ENCODE measurements at places on chromosomes 7 and 10. TPM values are rescaled to one million over a fixed set of nuclear protein-coding genes. Genes with fewer than 3 reads are reported as not detected.
A peak's percentile ranks its signal among the peaks of the same experiment; 100 is the strongest.

DNA sequence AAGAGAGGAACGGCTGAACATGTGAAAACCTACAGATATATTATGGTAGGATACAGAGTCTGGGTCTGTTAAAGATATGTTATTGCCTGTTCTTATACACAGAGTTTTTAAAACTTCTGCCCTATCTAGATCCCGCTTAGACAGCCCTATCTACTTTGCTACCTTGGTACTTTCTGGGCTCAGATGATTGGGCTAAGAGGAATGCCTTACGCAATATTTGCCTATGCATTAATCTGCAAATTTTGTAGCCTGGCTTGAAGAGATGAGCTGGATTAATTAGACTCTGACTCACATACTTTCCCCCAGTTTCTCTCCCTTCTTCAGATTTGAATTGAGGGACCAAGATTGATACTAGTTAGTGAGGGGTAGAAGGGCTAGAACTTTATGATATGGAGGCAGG, 33.6 kb upstream of the A1CF start:
- no peaks in the 10 kb centered on the region for H3K4me1 ChIP-seq
- H3K36me3 ChIP-seq: no peaks in the 10 kb centered on the region
- no peak overlapping the region for H3K4me3 ChIP-seq
- no peak for DNase-seq

Gene ACHE
- 8.8 TPM for total RNA-seq

GRCh38 chr10:50385624-50386023, 134.3 kb upstream of the ASAH2 start:
- peaks cover 42% of the 10 kb centered on the region for H3K4me1 ChIP-seq
- no peaks in the 10 kb centered on the region for H3K27me3 ChIP-seq
- H3K36me3 ChIP-seq: peaks cover 32% of the 10 kb centered on the region
- H3K4me3 ChIP-seq: no peak overlapping the region

GRCh38 chr7:66330961-66331360, 125.8 kb downstream of the TPST1 start:
- no peak overlapping the region for H3K4me3 ChIP-seq
- H3K4me1 ChIP-seq: no peaks in the 10 kb centered on the region
- H3K27ac ChIP-seq: no peak overlapping the region
- H3K27me3 ChIP-seq: peaks cover 12% of the 10 kb centered on the region
- no peak for DNase-seq
- no peaks in the 10 kb centered on the region for H3K36me3 ChIP-seq

DNA sequence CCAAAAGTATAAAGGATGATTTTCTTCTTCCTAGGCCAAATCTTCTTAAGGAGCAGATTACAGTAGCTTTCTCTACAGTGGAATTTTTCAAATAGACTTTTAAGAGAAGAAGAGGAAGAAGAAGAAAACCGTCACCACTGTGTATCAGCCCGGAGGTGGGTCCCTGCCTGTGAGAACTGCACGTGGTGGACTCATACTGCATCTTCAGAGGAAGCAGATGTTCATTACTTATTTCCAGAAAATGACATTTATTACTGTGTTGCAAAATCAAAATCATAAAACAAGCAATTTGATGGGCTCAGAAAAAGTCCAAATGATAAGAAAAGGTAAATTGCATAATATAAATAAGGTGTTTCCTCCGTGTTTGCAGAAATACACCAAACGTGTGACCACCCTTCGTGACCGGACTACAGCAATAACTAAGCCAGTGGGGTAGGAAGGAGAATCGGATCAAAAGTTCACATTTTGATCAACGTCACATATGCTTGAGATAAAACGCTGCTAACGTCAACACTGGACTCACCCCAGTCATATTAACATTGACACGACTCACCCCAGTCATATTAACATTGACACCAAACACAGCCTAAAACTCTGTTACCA, 179.2 kb downstream of the PTPRN2 start:
- H3K27ac ChIP-seq: no peak overlapping the region
- H3K4me3 ChIP-seq: no peak overlapping the region
- H3K4me1 ChIP-seq: no peaks in the 10 kb centered on the region
- H3K27me3 ChIP-seq: peaks cover 62% of the 10 kb centered on the region
- H3K36me3 ChIP-seq: no peaks in the 10 kb centered on the region

Gene CYP3A7
- total RNA-seq: not detected

DNA sequence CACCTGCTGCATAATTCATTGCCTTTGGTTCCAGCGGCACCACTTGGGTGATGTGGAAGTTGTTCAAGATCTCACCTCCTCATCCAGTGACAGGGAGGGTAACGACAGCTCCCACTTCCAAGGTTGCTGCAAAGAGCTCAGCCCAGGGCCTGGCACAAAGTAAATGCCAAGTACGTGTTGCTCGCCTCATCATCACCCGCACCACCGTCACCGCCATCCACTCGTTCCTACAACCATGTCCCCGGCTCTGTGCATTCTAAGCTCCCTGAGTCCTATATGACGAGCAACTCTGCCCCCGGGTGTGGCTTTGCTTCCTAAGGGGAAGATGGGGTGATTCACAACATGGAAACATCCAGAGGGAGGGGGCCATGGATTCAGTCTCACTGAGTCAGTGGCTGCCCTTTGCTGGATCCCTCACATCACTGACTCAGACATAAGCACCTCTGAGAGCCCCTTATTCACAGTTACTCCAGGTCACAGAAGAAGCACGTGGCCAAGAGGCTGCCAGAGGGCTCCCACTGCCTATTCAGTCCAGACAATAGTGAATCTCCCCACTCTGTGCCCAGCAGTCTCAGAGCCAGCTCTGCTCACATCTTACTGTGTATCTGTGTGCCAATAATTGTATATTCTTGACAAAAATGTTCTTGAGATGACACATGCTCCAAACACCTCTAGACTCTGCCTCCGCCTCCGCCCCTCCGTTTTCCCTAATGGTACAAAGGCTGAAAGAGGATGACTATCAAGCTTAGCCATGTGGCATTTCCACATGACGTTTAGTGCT, 159.1 kb downstream of the GFRA1 start:
- no peak overlapping the region for H3K4me3 ChIP-seq
- H3K4me1 ChIP-seq: no peaks in the 10 kb centered on the region
- H3K27me3 ChIP-seq: no peaks in the 10 kb centered on the region
- no peak overlapping the region for H3K27ac ChIP-seq

Gene EPO
- not detected for total RNA-seq

DNA sequence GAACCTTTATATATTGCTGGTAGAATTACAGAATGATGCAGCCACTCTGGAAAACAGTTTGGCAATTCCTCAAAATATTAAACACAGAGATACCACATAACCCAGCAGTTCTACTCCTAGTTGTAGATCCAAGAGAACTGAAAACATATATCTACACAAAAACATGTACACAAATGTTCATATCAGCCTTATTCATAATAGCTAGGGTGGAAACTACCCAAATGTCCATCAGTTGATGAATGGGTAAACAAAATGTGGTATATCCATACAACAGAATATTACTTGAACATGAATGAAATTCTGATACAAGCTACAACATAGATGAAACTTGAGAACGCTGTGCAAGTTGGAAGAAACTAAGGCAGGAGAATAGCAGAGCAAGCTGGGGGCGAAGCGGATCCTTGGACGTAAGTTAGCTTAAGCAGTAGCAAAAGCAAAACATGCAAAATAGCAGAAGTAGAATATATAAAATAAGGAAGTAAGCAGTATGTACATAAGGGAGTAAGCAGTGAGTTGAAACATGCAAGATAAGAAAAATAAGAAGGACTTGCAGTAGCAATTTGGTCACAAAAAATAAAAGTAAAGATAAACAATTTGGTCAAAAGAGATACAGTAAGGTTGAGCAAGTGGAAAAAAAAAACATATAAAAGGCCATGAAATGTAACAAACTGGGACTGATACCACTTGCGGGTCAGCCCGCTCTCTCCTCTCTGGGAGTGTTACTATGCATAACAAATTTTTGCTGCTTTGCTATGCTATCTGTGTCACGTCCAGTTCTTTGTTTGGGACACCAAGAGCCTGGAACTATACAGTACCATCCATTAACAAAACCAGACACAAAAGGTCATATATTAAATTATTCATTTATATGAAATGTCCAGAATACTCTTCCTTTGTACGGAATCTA, 18.0 kb upstream of the HILPDA start:
- H3K4me3 ChIP-seq: no peak overlapping the region
- peaks cover 14% of the 10 kb centered on the region for H3K4me1 ChIP-seq
- DNase-seq: no peak
- no peaks in the 10 kb centered on the region for H3K36me3 ChIP-seq
- peak overlapping the region; percentile 9 for H3K27ac ChIP-seq
- H3K27me3 ChIP-seq: no peaks in the 10 kb centered on the region

GRCh38 chr7:42236976-42237810, at the start of gene GLI3:
GLI3 (minus strand) TSS chr7:42237209; CDS start chr7:42223253, 13,956 bp downstream.
- no peaks in the 10 kb centered on the region for H3K4me1 ChIP-seq
- DNase-seq: peak; percentile 62
- H3K36me3 ChIP-seq: no peaks in the 10 kb centered on the region
- H3K4me3 ChIP-seq: peak within 1 kb of the TSS; percentile 35
- H3K27ac ChIP-seq: no peak within 1 kb of the TSS

DNA sequence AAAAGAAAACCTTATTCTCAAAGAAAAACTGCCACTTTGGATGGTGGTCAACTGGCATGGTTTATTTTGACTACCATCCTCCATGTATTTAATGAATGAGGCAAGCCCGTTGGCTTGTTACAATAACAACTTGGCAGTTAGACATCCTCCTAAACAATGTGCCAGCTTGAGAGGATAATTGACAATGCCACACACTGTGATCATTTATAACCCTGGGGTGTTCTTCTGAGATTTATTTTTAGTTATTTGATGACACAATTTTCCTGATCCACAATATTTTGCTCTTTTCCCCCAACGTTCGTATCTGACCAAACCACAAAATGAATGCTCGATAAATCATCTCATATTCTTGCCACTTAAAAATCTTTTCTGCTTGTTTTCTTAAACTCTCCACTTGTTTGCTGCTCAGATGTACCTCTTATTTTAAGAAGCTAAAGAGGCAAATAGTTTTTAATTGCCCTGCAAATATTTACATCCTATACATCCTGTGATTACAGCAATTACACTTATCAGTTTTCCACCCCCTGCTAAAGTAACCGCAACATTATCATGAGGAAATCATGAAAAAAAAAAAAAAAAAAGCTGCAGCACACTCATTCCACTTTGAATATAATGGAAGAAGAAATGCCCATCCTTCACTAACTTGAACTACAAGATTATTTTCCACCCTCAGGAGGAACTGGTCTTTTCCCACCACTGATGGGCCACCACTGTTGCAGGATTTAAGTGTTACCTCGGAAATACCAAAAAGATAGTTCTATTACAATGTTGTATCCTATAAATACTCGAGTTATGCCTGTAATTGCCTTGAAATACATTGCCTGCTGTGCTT, 119.9 kb downstream of the MBL2 start:
- no peak for DNase-seq
- no peaks in the 10 kb centered on the region for H3K4me1 ChIP-seq
- H3K36me3 ChIP-seq: no peaks in the 10 kb centered on the region

DNA sequence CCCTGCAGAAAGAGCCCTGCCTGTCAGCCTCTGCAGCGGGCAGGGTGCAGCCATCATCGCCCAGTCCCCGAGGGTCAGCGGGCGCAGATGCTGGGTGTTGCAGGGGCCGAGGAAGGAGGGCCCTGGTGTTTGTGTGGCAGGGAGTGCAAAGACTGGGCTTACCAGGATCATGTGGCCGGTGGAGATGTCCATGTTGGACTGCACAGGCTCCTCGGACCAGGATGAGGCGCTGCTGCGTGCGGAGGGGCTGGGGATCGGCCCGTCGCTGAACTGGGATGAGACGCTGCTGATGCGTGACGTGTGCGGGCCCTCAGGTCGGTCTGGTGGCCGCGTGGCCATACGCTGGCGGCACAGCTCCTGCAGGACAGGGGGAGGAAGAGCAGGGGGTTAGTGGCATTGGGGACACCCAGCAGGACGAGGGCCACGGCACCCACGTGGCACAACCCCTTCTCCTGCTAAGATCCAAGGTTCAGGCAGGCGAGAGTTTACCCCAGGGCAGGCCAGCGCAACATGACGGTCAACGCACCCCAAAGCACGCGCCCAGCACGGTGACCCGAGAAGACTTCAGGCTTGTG, 319.5 kb downstream of the DNAJB6 start:
- no peaks in the 10 kb centered on the region for H3K36me3 ChIP-seq
- H3K4me3 ChIP-seq: no peak overlapping the region
- no peak for DNase-seq
- H3K27me3 ChIP-seq: peaks cover 60% of the 10 kb centered on the region
